ENCODE measurements at places on chromosomes 5 and 9. TPM values are rescaled to one million over a fixed set of nuclear protein-coding genes. Genes with fewer than 3 reads are reported as not detected.

GRCh38 chr9:121344184-121344583 is 25.9 kb downstream of the STOM start:
- DNase-seq = no peak

- no peak for DNase-seq
Measured at GRCh38 chr9:128718475-128718874, 5.5 kb downstream of the ZDHHC12 start.

OTULINL gene
- polyA plus RNA-seq = 21.1 TPM

TEX48 gene
- polyA plus RNA-seq = not detected

PDE6A gene
- 2.4 TPM for polyA plus RNA-seq

HCN1 gene
- polyA plus RNA-seq = 0.09 TPM
